ENCODE measurements at places on chromosomes 3 and 15. TPM values are rescaled to one million over a fixed set of nuclear protein-coding genes. Genes with fewer than 3 reads are reported as not detected.

DNA sequence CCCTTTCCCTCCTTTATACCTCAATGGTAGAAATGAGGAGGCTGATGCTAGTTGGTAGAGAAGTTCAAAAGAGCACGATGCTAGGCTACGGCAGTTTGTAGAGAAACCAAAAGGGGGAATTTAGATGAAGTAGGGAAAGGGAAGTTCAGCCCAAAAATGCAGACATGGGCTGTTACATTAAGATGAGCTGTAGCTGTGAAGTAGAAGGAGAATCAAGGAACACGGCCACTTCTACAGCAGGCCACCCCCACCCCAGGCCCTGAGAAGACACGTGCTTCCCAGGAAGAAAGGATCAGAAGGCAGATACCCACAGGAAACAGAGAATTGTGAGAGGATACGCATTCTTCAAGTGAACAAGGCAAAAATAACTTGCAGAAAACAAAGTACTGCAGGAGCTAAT lies 2.1 kb upstream of the PARP14 start:
- peaks cover 13% of the 10 kb centered on the region for H3K4me1 ChIP-seq
- no peak overlapping the region for H3K27ac ChIP-seq
- H3K4me3 ChIP-seq: no peak overlapping the region
- DNase-seq: no peak
- H3K27me3 ChIP-seq: no peaks in the 10 kb centered on the region

DNA sequence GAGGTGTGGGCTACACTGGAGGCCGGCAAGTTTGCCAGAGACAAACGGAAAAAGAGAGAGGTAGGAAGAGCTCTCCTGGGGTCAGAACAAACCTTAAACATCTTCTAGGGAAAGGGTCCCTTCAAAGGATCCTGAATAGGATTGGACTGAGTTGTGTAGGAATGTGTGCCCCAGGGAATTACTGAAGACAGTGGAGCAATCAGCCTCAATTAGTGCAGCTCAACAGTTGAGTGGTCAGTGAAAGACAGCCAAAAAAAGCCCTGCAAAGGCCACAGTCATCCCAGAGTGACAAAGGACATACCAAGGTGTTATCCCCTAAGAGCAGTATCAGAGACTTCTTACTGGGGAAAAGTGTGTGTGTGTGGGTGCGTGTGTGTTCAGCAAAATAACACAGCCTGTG lies 70.3 kb downstream of the NUP210 start:
- no peak overlapping the region for H3K4me3 ChIP-seq
- H3K27ac ChIP-seq: no peak overlapping the region
- H3K27me3 ChIP-seq: no peaks in the 10 kb centered on the region
- H3K36me3 ChIP-seq: no peaks in the 10 kb centered on the region
- no peaks in the 10 kb centered on the region for H3K4me1 ChIP-seq

- no peaks in the 10 kb centered on the region for H3K36me3 ChIP-seq
- DNase-seq: no peak
- no peaks in the 10 kb centered on the region for H3K4me1 ChIP-seq
- no peaks in the 10 kb centered on the region for H3K27me3 ChIP-seq
Observed at GRCh38 chr3:83354205-83354604, 1592.8 kb upstream of the GBE1 start.

GRCh38 chr15:77417602-77418001 lies 2.3 kb downstream of the PEAK1 start:
- no peak overlapping the region for H3K4me3 ChIP-seq
- peaks cover 16% of the 10 kb centered on the region for H3K4me1 ChIP-seq
- no peaks in the 10 kb centered on the region for H3K27me3 ChIP-seq
- H3K27ac ChIP-seq: no peak overlapping the region
- no peak for DNase-seq

GRCh38 chr15:90159213-90159612 lies 41.9 kb upstream of the SEMA4B start:
- no peak overlapping the region for H3K4me3 ChIP-seq
- no peaks in the 10 kb centered on the region for H3K27me3 ChIP-seq

- H3K27me3 ChIP-seq: no peaks in the 10 kb centered on the region
- no peaks in the 10 kb centered on the region for H3K36me3 ChIP-seq
- no peak for DNase-seq
- H3K4me3 ChIP-seq: no peak overlapping the region
- no peak overlapping the region for H3K27ac ChIP-seq
- H3K4me1 ChIP-seq: no peaks in the 10 kb centered on the region
Observed at GRCh38 chr3:55296791-55297190, 190.3 kb downstream of the WNT5A start.

- H3K36me3 ChIP-seq: no peaks in the 10 kb centered on the region
- no peak overlapping the region for H3K4me3 ChIP-seq
- H3K27ac ChIP-seq: no peak overlapping the region
- no peaks in the 10 kb centered on the region for H3K27me3 ChIP-seq
Observed at GRCh38 chr15:57663262-57663661, 43.3 kb upstream of the POLR2M start.

SNX22 gene
- 241 TPM for total RNA-seq
